Left kidney (tissue), 8 donors: ENCODE measurements at places on chromosomes 1 and 21. TPM values are rescaled to one million over a fixed set of nuclear protein-coding genes. Genes with fewer than 3 reads are reported as not detected.

Gene OR10J1
- 0.03 TPM for polyA plus RNA-seq

Gene AGL
- 34.3 TPM for polyA plus RNA-seq

Gene APP
- polyA plus RNA-seq, result 818 TPM

Gene RIPPLY3
- polyA plus RNA-seq, result 3.1 TPM

Gene LCK
- polyA plus RNA-seq, result 5.2 TPM

Gene CFAP74
- polyA plus RNA-seq, result 0.76 TPM
